Suprapubic skin (tissue), 4 donors: ENCODE measurements at places on chromosomes 12 and 14.

DNA sequence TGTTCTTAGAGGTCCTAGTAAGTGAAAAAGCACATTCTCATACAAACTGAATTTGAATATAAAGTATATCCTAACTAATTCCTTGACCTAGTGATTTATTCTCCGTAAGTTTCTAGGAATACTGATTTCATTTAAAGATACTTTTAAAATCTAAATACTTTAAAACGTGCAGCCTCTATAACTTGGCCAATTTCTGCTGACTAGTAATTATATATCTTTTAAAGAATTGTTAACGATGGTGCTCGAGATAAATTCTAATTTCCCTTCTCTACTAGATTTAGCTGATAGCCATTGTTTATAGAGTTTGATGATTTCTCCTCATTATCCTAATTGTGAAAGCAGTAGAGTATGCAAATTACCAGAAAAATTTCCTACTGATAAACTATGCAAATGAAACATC is 257.9 kb downstream of the ADAMTS20 start:
- no peak for DNase-seq
- H3K27me3 ChIP-seq, result no peaks in the 10 kb centered on the region
- no peak overlapping the region for H3K27ac ChIP-seq

GRCh38 chr14:72535485-72535884 is 358.4 kb downstream of the DPF3 start:
- H3K36me3 ChIP-seq, result no peaks in the 10 kb centered on the region
- H3K4me1 ChIP-seq, result no peaks in the 10 kb centered on the region
- H3K27ac ChIP-seq, result no peak overlapping the region
- H3K4me3 ChIP-seq, result no peak overlapping the region
- no peak for DNase-seq

DNA sequence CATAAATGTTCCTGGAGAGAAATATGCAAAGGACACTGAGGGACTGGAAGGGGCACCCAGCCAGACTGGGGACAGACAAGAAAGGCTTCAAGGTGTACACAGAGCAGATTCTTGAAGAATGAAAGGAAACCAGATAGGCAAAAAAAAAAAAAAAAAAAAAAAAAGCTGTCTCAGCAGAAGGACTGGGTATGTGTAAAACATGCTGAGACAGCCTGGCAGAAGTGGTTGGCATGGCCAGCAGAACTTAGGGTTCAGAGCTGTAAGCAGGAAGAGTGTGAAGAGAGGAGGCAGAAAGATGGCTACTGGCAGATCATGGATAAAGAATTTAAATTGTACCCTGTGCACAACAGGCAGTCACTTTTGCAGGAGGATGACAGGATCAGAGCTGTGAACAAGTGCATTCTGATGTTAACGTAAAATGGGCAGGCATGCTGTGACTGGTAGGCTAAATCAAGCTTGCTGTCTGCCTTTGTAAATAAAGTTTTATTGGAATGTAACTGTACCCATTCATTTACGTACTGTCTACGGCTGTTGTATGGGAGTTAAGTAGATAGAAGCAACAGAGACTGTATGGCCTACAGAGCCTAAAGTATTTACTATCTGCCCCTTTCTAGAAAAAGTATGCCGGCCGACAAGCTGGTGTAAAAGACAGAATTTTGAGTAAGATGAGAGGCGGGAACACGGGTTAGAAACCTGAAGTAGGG is 42.2 kb downstream of the UBR7 start:
- H3K27me3 ChIP-seq, result no peaks in the 10 kb centered on the region
- peaks cover 72% of the 10 kb centered on the region for H3K36me3 ChIP-seq
- no peak overlapping the region for H3K4me3 ChIP-seq
- no peak for DNase-seq
- no peak overlapping the region for H3K27ac ChIP-seq

DNA sequence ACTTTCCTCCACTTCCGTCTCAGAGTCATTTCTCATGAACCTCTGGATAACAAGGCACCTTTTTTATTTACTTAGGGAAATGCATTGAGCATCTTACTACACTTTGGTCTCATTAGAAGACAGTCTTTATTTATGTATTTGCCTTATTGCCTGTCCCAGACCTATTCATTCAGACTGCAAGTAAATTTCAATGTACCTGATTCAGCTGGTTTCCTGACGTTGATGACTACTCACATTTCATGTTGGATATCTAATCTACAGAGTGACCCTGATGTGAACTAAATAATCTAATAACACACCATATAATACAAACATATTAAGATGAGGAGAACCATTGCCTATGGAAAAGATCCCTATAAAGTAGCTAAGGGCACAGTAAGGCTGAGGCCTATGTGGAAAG is 267.7 kb downstream of the SLC6A15 start:
- H3K4me3 ChIP-seq, result no peak overlapping the region
- H3K27me3 ChIP-seq, result no peaks in the 10 kb centered on the region
- no peak for DNase-seq
- H3K27ac ChIP-seq, result no peak overlapping the region
- H3K36me3 ChIP-seq, result no peaks in the 10 kb centered on the region

- no peaks in the 10 kb centered on the region for H3K36me3 ChIP-seq
- no peak overlapping the region for H3K27ac ChIP-seq
- no peak for DNase-seq
- no peaks in the 10 kb centered on the region for H3K4me1 ChIP-seq
These were observed 518.7 kb upstream of the MGAT4C start for GRCh38 chr12:86774841-86775388.

DNA sequence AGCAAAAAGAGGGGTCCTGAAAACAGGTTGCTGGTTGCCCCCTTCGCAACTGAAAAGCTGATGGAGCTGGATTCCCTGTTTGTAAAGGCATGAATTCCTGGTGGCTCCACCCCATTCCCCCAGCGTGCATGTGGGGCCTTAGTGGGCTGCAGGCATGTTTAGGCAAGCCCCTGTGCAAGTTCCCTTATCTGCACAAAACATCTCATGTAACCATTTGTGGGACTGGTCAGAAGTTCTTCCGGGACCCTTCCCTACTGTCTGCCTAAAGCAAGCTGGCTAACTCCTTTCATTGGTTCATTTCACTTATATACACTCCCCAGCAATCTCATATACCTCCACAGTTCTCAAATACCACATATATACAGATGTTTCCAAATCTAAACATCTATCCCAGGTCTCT is 24.0 kb upstream of the HIGD1C start:
- H3K4me3 ChIP-seq, result peak overlapping the region; percentile 78
- no peak overlapping the region for H3K27ac ChIP-seq
- peaks cover 29% of the 10 kb centered on the region for H3K36me3 ChIP-seq
- H3K27me3 ChIP-seq, result no peaks in the 10 kb centered on the region

DNA sequence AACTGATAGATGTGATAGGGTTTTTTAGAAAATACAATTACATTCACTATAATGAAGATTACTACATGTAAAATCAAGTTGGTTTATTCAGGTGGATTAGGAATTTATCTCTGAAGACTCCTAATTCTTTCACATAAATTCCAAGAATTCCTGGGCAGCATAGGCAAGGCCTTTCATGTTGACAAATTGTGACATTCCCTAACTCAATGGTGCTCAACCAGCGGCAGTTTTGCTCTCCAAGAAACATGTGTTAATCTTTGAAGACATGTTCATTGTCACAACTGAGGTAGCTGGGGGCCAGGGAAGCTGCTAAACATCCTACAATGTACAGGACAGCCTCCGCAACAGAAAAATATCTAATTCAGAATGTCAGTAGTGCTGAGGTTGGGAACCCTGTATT is 46.3 kb downstream of the PTPRQ start:
- H3K36me3 ChIP-seq, result no peaks in the 10 kb centered on the region
- no peak for DNase-seq
- H3K27ac ChIP-seq, result no peak overlapping the region
- H3K4me3 ChIP-seq, result no peak overlapping the region
- H3K4me1 ChIP-seq, result no peaks in the 10 kb centered on the region

DNA sequence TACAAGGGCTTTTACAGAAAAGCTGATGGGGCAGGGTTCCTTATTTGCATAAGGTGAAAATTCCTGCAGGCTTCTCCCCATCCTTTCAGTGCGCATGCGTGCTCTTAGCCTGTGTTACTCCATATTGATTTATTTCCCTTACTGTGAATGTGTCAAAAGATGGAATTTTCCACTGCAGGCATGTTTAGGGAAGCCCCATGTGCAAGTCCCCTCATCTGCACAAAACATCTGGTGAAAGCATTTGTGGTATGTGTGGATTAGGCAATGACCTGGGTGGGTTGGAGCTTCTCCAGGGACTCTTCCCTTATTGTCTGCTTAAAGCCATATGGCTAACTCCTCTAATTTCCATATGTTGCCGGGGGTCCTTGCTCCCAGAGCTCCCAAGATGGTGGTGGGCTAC is 912.7 kb upstream of the LRFN5 start:
- no peaks in the 10 kb centered on the region for H3K4me1 ChIP-seq
- no peak overlapping the region for H3K4me3 ChIP-seq
- H3K27me3 ChIP-seq, result no peaks in the 10 kb centered on the region
- DNase-seq, result no peak
- no peak overlapping the region for H3K27ac ChIP-seq

GRCh38 chr12:26798023-26798422 is 35.0 kb downstream of the ITPR2 start:
- H3K36me3 ChIP-seq, result no peaks in the 10 kb centered on the region
- H3K27ac ChIP-seq, result peak overlapping the region; percentile 54

DNA sequence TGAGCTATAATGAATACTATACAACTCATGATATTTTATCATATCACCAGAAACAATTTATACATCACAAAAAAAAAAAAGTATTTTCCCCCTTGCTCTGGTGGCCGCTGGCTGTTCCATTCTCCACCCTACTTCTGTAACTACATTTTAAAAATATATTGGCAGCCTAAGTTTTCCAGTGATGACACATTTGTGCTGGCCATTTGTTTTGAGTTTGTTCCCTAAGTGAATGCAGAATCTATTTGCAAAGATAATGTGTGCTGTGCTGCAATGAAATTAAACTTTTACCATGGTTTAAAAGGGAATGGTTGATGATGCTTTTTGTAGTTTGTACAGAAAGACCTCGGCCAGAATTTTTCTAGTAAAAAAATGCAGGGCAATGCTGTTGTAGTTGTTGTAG is 1092.8 kb downstream of the TMTC2 start:
- DNase-seq, result no peak
- no peaks in the 10 kb centered on the region for H3K4me1 ChIP-seq
- H3K27me3 ChIP-seq, result no peaks in the 10 kb centered on the region
- no peak overlapping the region for H3K4me3 ChIP-seq
- no peak overlapping the region for H3K27ac ChIP-seq
- H3K36me3 ChIP-seq, result no peaks in the 10 kb centered on the region

GRCh38 chr14:41986083-41986645 is 379.5 kb downstream of the LRFN5 start:
- no peak for DNase-seq
- H3K27me3 ChIP-seq, result no peaks in the 10 kb centered on the region
- H3K36me3 ChIP-seq, result no peaks in the 10 kb centered on the region
- H3K4me3 ChIP-seq, result no peak overlapping the region
- no peak overlapping the region for H3K27ac ChIP-seq

DNA sequence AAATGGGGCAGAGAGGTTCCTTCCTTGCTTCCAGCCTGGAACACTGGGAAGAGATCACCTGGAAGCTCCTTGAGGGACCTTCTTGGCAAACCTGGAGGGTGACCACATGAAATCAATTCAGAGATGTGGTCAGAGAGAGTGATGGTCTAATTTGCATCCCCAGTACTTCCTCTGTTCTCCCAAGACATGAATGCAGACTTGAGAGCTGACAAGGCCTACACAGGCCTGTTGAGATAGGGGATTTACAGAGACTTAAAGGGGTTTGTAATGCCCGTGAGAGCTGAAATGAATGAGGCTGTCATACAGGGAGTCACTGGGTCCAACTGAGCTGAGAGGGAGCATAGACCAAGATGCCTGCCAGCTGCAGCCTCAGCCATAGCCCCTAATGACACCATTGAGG is 45.1 kb downstream of the TMX1 start:
- H3K4me1 ChIP-seq, result peaks cover 7% of the 10 kb centered on the region
- no peaks in the 10 kb centered on the region for H3K27me3 ChIP-seq
- no peak overlapping the region for H3K27ac ChIP-seq
- H3K4me3 ChIP-seq, result no peak overlapping the region

DNA sequence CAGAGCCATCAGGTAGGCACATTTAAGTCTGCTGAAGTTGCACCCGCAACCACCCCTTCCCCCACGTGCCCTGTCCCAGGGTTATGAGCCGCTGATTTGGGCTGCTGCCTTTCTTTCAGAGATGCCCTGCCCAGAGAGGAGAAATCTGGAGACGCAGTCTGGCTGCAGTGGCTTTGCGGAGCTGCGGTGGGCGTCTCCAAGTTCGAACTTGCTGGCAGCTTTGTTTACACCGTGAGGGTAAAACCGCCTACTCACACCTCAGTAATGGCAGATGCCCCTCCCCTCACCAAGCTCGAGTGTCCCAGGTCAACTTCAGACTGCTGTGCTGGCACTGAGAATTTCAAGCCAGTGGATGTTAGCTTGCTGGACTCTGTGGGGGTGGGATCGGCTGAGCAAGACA is 14.7 kb downstream of the PTCSC3 start:
- H3K27me3 ChIP-seq, result no peaks in the 10 kb centered on the region
- DNase-seq, result no peak
- H3K4me3 ChIP-seq, result no peak overlapping the region
- H3K4me1 ChIP-seq, result no peaks in the 10 kb centered on the region
- no peak overlapping the region for H3K27ac ChIP-seq
- H3K36me3 ChIP-seq, result no peaks in the 10 kb centered on the region

DNA sequence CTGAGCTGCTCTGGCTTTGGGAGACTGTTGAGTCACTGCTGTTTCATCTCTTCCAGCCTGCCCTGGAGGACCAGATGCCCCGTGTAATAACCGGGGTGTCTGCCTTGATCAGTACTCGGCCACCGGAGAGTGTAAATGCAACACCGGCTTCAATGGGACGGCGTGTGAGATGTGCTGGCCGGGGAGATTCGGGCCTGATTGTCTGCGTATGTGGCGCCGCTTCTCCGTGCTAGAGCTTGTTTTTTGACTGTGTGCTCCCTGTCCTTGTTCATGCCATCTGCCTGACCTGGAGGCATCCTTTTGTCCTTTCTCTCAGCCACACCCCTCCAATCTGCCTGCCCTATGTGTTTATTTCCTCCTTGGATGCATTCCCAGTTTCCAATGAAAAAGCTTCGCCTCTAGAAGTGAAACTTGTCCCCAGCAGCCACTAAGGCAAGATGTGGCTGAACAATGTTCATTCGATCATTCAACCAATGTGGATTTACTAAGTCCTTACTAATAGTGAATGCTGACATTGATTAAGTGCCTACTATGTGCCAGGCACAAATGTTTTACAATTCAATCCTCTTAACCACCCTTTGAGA is 98.6 kb downstream of the NT5DC3 start:
- no peaks in the 10 kb centered on the region for H3K27me3 ChIP-seq
- no peak overlapping the region for H3K4me3 ChIP-seq
- H3K36me3 ChIP-seq, result no peaks in the 10 kb centered on the region
- H3K27ac ChIP-seq, result no peak overlapping the region

DNA sequence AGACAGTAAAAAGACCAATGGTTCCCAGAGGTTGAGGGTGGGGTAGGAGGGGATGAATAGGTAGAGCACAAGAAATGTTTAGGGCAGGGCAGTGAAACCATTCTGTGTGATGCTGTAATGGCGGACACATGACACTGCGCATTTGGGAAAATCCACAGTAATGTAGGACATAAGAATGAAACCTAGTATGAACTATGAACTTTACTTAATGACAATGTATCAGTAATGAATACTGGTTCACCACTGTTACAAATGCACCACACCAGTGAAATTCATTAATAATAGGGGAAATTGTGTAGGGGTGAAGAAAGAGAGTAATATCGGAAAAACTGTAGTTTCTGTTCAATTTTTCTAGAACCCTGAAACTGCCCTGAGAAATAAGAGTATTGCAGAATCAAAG is 5.6 kb downstream of the ERH start:
- no peak overlapping the region for H3K27ac ChIP-seq
- peaks cover 64% of the 10 kb centered on the region for H3K36me3 ChIP-seq
- H3K27me3 ChIP-seq, result no peaks in the 10 kb centered on the region

GRCh38 chr12:91361864-91362263 is 179.2 kb upstream of the DCN start:
- no peak overlapping the region for H3K27ac ChIP-seq
- H3K4me3 ChIP-seq, result no peak overlapping the region
- no peaks in the 10 kb centered on the region for H3K36me3 ChIP-seq
- peaks cover 7% of the 10 kb centered on the region for H3K4me1 ChIP-seq
- DNase-seq, result no peak
